Testis (tissue), 5 donors: ENCODE measurements at places on chromosomes 16 and 17. TPM values are rescaled to one million over a fixed set of nuclear protein-coding genes. Genes with fewer than 3 reads are reported as not detected.

- H3K27ac ChIP-seq = no peak overlapping the region
- DNase-seq = no peak
- no peak overlapping the region for H3K4me3 ChIP-seq
- H3K4me1 ChIP-seq = no peaks in the 10 kb centered on the region
- no peaks in the 10 kb centered on the region for H3K36me3 ChIP-seq
Observed at GRCh38 chr17:71229070-71229469, 891.8 kb upstream of the SOX9 start.

DNA sequence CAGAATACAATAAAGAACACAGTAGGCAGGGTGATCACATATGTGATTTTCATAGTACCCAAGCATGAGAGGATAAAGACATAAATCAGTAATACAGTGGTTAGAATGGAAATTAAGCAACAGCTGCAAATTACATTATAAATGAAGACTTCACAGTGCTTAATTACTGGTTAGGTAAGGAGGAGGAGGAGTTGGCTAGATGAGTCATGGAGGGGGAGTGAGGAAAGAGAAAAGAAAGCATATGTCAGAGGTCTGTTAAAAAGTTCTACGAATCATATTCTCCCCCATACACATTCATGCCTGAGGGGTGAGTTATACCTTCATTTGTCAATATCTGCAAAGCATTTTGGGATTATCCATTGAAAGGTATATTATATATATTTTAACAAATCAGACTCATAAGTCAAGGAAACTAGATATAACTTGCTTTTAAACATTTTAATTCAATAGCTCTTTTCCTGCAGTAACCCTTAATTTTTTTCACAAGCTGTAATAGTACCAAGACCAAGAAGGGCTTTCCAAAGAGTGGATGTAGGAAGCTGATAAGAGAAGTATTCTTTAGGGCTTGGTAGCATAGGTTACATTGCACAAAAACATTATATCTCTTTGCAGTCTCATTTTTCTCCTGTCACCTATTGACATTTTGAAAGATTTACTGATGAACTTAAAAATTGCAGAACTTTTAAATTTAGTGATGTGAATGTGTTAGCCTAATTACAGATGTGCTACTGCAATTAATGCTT, 99.3 kb downstream of the STXBP4 start:
- no peaks in the 10 kb centered on the region for H3K4me1 ChIP-seq
- no peaks in the 10 kb centered on the region for H3K27me3 ChIP-seq
- no peaks in the 10 kb centered on the region for H3K36me3 ChIP-seq
- no peak overlapping the region for H3K27ac ChIP-seq
- no peak overlapping the region for H3K4me3 ChIP-seq

SLC6A2 gene
- 16.6 TPM for polyA plus RNA-seq

GRCh38 chr16:56212144-56212543, 20.9 kb downstream of the GNAO1 start:
- H3K27ac ChIP-seq = no peak overlapping the region
- H3K36me3 ChIP-seq = no peaks in the 10 kb centered on the region

UBE2Z gene
- 74.6 TPM for polyA plus RNA-seq

GRCh38 chr17:32519228-32520103, 32.7 kb downstream of the CDK5R1 start:
- no peaks in the 10 kb centered on the region for H3K36me3 ChIP-seq
- peaks cover 5% of the 10 kb centered on the region for H3K4me1 ChIP-seq
- peak; percentile 32 for DNase-seq
- H3K27ac ChIP-seq = no peak overlapping the region

FOXJ1 gene
- 30.5 TPM for polyA plus RNA-seq

- H3K4me1 ChIP-seq = no peaks in the 10 kb centered on the region
- no peak for DNase-seq
- no peaks in the 10 kb centered on the region for H3K36me3 ChIP-seq
- no peak overlapping the region for H3K4me3 ChIP-seq
Observed at GRCh38 chr16:1858189-1858865, 13.6 kb downstream of the MEIOB start.

GRCh38 chr17:57856792-57857620, 7.2 kb upstream of the MRPS23 start:
- H3K27me3 ChIP-seq = no peaks in the 10 kb centered on the region
- H3K4me3 ChIP-seq = no peak overlapping the region
- DNase-seq = no peak
- peaks cover 31% of the 10 kb centered on the region for H3K4me1 ChIP-seq
- no peak overlapping the region for H3K27ac ChIP-seq

- no peaks in the 10 kb centered on the region for H3K36me3 ChIP-seq
- no peaks in the 10 kb centered on the region for H3K27me3 ChIP-seq
- no peak for DNase-seq
- H3K4me1 ChIP-seq = peaks cover 15% of the 10 kb centered on the region
- H3K27ac ChIP-seq = no peak overlapping the region
Observed at GRCh38 chr16:12900156-12900555, 1.2 kb upstream of the SHISA9 start.

CCDC200 gene
- 91.1 TPM for polyA plus RNA-seq

KRTAP9-9 gene
- polyA plus RNA-seq = not detected

GRCh38 chr17:41527063-41528023, 765 bp downstream of the KRT19 start:
- peak overlapping the region; percentile 42 for H3K4me3 ChIP-seq
- no peaks in the 10 kb centered on the region for H3K36me3 ChIP-seq
- peaks cover 18% of the 10 kb centered on the region for H3K4me1 ChIP-seq
- peak overlapping the region; percentile 15 for H3K27ac ChIP-seq
- DNase-seq = no peak
